Renal cortex interstitium (tissue), 15 donors: ENCODE measurements at places on chromosomes 1 and 21. TPM values are rescaled to one million over a fixed set of nuclear protein-coding genes. Genes with fewer than 3 reads are reported as not detected.
A peak's percentile ranks its signal among the peaks of the same experiment; 100 is the strongest.

The PLA2G5 gene
- polyA plus RNA-seq, result not detected

- DNase-seq, result no peak
These were observed 29.1 kb downstream of the B3GALT2 start for GRCh38 chr1:193157360-193157759.

The KPRP gene
- polyA plus RNA-seq, result not detected

The OR2L8 gene
- polyA plus RNA-seq, result not detected

The PALMD gene
- polyA plus RNA-seq, result 3.6 TPM

GRCh38 chr1:208237241-208237640, 6.9 kb downstream of the PLXNA2 start:
- no peak for DNase-seq

The ERG gene
- 19.8 TPM for polyA plus RNA-seq

DNA sequence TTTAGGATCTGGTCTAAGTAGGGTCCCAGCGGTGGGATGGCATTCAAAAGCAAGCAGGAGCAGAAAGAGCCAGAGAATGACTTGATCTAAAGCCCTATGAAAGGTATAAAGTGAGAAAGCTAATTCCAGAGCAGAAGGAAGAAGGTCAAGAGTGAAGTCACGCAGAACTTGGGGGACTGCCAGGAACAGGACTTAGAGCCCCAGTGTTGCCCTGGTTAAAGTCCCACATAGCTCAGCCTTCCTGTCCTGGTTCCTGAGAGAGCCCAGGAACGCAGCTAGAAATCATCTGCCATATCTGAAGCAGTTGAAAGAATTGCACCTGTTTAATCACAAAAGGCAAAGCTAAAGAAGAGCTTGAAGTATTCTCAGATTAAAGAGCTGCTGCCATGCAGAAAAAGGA, 160.6 kb upstream of the ATP1B1 start:
- no peak for DNase-seq

- DNase-seq, result no peak
These were observed 42.6 kb downstream of the CCDC18 start for GRCh38 chr1:93223023-93223675.

- DNase-seq, result no peak
These were observed 8.2 kb upstream of the NEK2 start for GRCh38 chr1:211683396-211684297.

DNA sequence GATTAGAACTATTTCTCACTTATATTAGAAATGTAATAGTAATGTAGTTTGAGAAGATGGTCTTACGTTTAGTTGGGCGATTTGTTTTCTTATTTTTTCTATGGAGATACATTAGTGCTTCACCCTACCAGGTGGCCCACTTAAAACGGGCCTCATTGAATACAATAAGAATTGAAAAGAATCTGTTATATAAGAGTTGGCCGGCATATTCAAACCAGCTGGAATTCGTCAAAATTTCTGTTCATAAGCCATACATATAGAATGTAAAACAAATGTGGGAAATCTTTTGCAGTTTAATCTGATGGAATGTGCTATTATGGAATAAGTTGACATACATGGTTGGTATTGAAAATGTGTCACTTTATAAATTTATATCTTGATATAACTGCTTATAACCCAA, 96.4 kb upstream of the C1orf105 start:
- DNase-seq, result no peak

GRCh38 chr1:201982082-201982622, 296 bp upstream of the RNPEP start:
- DNase-seq, result peak; percentile 52

DNA sequence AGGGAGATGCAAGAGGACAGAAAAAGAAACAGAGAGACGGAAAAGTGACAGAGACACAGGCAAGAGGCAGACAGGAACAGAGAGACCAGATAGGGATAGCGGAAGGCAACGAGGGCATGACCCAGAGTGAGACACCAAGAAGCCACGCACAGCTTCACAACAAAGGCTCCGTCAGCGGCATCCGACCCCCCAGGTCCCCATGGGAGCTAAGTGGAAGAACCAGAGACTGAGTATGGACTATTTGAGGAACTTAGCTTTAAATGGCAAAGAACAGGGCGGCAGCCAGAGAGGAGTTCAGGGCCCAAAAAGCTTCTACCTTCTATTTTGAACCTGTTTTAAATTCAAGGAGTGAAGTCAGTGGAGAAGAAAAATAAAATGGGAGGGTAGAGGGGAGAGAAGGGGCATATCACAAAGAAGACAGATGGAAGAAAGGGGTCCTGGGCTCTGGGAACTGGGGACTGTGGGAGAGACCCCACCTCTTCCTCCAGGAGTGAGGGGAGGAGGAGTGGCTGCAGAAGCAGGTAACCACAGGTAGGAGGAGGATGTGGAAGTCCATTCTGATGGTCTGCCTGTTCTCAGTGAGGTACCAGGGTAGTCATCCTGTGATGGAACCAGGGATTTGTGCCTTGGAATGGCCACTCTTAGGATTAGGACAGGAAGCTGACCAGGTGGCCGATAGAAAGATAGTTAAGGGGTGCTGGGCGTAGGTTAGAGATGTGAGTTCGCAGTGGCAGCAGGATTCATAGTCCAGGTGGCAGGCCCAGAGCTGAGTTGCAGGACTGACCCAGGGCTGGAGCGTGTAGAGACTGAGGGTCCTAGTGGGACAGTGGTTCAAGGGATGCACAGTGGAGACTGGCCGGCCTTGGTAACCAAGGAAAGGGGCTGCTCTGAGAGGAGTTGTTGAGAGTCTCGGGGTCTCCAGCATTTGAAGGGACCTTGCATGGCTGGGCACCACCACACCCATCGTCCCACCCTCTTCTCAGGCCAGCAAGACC, 37.7 kb downstream of the CSMD2 start:
- no peak for DNase-seq

DNA sequence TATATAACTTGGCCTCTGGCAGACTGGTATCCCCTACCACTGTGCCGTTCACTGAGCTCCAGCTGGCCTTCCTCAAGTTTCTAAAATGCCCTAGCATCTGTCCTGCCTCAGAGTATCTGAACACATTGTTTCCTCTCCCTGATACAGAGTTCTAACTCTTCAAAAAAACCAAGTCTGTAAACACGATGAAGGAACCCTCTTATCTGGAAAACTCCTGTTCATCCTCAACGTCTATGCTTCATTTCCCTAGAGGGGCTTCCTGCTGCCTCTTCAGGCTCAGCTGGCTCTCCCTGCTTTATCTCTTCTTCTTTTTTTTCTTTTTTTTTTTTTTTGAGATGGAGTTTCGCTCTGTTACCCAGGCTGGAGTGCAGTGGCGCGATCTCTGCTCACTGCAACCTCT, 5.6 kb downstream of the BSDC1 start:
- DNase-seq, result no peak

DNA sequence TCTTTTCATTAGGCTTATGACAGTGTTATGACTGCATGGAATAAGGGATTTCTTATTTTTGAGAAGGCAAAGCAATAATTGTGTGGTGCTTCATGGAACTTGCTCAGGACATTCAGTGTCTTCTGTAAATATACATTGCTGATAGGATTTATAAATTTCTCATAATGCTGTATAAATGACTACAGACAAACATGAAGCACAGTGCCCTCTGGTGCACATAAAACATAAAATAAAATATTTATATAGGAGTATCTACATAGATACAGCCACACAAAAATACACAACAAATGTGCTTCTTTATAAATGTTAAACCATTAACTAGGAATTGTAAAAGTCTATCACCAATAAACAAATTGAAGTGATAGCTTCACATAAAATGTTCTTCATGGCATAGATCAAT, 24.1 kb downstream of the BRINP3 start:
- DNase-seq, result no peak

GRCh38 chr1:13730751-13731482, 30.9 kb downstream of the PRDM2 start:
- DNase-seq, result no peak

DNA sequence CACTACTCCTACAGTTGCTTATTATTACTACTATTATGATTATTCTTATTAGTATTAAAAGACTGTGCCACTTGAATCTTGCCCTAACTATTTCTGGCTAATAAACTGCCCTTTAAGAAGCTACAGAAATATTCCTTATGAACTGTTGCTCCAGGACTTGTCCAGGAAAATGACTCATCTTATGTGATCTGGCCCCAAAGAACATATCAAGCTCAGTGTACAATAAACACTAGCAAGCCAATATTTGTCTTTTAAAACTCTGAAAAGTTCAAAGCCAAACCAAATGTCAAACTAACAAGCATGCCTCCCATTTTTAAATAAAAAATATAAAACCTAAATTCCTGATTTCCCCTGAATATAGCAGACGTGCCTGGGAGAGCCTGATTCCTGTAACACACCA, 88.7 kb upstream of the SIM2 start:
- DNase-seq, result no peak

DNA sequence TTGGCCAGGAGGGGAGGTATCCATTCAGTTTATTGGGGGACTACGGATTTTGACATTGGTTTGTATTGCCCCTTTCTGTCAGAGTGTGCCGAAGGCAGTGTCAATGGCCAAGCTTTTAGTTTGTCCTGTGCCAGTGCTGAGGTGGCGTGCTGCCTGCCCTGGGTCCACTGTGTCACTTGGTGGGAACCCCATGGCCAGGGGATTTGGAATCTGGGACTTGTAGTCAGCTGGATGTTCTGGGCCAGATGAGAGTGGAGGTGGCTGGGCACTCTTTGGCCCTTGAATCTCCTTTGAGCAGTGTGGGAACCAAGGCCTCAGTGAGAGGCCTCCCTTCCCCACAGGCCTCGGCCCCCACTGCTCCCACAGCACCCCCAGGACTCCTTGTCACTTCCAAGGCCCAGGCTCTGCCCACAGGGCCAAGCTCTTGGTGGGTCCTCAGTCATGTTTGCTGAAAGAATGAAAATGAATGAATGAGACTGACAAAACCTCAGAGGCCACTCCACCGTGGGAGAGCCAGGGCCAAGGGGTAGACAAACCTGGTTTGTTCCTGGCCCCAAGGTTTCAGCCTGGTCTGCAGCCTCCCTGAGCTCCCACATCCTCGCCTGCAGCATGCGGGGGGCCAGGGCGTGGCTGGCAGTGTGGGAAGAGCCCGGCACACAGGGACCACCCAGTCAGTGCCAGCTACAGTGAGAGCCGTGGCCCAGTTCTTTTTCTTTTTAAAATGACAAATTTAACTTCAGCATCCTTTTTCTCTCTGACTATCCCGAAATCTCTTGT, 412.2 kb downstream of the MATN1 start:
- no peak for DNase-seq

The BARHL2 gene
- polyA plus RNA-seq, result not detected

DNA sequence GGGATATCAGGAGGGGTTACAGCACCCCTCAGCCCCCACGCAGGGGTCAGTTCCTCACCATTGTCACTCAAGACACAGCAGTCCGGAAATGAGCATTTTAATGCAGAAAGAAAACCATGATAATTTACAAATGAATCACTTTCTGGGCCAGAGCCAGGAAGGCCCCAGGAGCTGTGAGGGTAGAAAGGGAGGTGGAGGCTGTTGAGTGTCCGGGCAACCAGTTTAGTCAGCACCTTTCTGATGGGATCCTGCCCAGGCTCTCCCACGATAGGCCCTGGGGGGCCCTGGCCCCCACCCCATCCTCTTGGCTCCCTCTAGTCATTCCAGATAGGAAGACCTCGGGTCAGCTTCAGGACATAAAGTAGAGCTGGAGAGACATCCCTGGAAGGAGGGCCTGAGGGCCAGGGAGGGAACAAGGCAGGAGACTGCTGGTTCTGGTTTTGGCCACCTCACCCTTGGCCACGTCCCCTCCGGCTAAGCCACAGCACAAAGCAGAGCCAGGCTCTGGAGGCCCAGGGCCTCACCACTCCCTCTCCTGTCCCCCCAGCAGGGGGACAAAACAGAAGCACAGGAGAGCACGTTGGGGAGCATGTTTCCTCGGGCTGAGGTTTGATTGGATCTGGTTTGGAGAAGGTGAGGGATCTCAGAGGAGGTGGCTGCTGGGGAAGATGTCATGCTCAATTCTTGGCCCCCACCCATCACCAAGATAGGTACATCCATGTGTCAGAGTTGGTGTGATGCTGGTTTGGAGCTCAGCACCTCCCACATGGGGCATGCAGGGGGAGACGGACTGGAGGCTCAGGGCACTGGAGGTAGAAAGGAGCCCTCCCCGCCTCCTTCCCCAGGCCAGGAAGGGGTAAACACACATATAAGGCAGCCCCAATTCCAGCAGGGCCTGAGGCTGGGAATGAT, 20.6 kb downstream of the ETNK2 start:
- no peak for DNase-seq

- DNase-seq, result no peak
These were observed 199.1 kb downstream of the USP25 start for GRCh38 chr21:15928686-15929425.

DNA sequence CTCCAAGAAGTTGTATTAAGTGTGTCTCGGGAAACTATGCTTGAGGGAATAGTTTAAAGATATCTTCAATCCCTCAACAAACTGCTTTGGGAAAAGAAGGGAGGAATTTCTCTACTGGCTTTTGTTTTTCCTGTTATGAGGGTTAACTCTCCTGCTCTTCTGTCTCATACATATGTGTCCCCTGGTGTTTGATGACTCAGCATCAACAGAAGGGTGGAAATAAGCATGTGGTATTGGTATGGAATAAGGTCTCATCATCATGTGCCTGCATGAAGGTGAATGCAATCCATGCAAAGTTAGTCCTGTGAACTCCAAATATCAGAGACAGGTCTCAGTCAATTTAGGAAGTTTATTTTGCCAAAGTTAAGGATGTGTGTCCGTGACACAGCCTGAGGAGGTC, 27.2 kb upstream of the ADAR start:
- DNase-seq, result no peak

DNA sequence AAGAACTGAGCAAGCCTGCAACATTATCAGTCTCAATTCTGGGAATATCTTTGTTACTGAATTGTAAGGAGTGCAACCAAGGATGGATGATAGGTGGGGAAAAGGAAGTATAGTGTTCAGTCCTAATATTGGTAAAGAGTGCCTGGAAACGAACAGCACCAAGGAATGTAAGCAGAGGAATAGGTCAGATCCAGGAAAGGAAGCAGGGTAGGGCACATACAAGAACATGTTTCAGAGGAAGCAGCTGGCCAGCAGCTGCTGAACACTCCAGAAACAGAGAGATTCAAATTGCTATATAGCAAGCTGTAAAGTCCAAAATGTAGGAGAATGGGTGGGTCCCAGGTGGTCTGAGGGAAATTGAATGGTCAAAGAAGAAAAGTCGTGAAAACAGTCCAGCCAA, 37.9 kb downstream of the CRB1 start:
- DNase-seq, result no peak

- no peak for DNase-seq
These were observed at the start of gene ITLN2 for GRCh38 chr1:160954158-160955104. Gene ITLN2, minus strand, starts transcription at chr1:160954809. Its CDS starts 68 bp downstream, at chr1:160954741.

GRCh38 chr1:37672136-37672870, 20.0 kb upstream of the CDCA8 start:
- DNase-seq, result no peak

DNA sequence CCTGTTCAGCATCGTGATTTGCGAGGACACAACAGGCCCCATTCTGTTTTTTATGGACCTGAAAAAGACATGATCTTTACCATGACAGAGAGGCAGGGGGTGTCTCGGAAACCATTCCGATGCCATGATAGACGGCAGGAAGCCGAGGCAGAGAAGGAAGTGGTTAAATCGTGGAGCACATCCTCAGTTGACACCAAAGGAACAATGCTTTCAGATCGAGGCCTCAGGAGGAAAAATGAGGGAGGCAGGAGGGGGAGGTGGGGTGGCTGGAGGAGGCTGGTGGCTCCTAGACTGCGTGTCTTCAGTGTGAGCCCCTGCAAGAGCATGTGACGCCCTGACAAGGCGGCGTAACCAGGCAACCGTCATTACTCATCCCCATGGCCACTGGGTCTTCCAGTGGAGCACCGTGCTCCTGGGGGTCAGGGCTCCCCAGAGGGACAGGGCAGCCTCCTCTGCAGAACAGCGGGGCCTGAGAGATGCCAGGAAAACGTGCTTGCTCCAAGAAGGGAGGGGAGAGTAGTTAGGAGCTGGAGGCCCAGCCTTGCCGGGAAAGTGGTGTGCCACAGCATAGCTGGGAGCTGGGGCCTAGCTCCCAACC, 172.8 kb upstream of the TMEM51 start:
- no peak for DNase-seq
